Muscle of back (tissue), 13 donors: ENCODE measurements at places on chromosomes 12 and 14. TPM values are rescaled to one million over a fixed set of nuclear protein-coding genes. Genes with fewer than 3 reads are reported as not detected.

DNA sequence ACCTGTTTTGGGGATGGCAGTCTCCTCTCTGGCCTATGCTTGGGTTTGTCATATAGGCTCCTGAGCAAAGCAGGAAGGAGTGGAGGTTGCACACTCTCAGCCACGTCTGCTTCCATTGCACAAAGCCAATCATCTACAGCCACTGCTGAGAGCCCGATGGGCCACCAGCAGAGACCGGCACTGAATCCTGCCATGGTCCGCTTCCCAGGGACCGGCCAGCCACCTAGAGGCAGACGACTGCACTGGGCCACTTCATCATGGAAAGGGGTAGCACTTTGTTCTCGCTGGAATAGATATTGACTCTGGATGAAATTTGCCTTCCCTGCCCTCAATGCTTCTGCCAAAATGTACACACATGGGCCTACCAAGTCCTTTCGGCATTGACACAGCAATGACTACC is 22.3 kb downstream of the DLK1 start:
- DNase-seq, result no peak

DNA sequence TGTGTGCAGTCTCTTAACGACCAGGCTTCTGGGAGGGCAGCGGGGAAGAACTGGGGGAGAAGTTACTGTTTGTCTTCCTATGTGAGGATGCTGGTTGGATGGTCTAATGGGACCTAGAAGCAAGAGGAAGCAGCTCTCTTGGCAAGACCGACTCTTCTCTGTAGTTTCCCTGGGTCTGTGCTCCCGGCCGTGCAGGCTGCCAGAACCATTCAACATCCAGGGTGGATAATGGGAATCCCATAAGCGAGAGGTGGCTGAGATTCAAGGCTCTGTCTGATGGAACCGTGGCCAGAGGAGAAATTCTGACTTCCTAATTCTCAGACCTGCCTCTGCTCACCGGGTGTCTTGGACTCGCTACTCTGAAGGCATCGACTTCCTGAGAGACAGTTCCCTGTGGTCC is 561.0 kb upstream of the TBX3 start:
- DNase-seq, result peak; percentile 84

- DNase-seq, result no peak
These were observed 290.5 kb upstream of the FBXO33 start for GRCh38 chr14:39722547-39723273.

- peak; percentile 32 for DNase-seq
These were observed 8.3 kb downstream of the FMNL3 start for GRCh38 chr12:49698619-49699545.

GRCh38 chr12:401235-402028 is at the start of gene CCDC77:
CCDC77 (plus strand) TSS chr12:401644; CDS start chr12:409384, 7,740 bp downstream.
- DNase-seq, result peak; percentile 93

GRCh38 chr14:96176275-96176674 is 28.4 kb upstream of the BDKRB2 start:
- no peak for DNase-seq

DNA sequence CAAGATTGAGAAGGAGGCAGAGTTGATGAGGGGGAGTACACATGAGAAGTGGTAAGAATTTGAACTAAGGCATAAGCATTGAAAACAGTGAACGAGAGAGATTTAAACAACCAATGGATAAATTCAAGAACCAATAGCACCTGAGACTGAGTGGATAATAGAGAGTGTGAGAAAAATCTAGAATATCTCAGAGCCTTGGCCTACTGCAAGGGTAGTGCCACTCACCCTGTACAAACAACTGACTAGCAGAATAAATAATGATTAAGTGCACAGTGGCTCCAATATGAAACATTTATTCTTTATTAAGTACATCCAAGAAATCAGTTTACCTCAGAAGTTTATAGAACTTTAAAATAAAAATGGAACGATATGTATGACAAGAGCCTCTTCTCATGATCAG is 54.4 kb downstream of the CAPS2 start:
- DNase-seq, result no peak

- DNase-seq, result no peak
These were observed 215.4 kb upstream of the DCN start for GRCh38 chr12:91397866-91398532.

DNA sequence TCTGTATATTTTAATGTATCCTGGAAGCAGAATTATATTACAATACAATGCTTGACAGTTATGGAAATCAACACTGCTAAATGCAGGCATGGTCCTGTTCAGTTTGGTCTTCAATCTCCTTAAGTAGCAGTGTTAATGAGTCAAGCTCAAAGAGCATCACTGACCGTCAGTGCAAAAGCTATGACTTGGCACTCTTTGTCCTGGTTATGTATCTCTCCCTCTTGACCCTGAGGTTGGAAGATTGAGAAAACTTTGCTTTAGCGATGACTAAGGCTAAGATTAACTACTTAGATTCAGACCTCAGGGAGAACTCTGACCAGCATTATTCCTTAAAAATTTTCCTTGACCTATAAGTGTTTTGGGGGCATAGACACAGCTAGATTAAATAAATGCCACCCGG is 10.9 kb downstream of the CLEC7A start:
- no peak for DNase-seq

GRCh38 chr14:60658211-60658690 is 9.0 kb upstream of the SIX1 start:
- peak; percentile 79 for DNase-seq

DNA sequence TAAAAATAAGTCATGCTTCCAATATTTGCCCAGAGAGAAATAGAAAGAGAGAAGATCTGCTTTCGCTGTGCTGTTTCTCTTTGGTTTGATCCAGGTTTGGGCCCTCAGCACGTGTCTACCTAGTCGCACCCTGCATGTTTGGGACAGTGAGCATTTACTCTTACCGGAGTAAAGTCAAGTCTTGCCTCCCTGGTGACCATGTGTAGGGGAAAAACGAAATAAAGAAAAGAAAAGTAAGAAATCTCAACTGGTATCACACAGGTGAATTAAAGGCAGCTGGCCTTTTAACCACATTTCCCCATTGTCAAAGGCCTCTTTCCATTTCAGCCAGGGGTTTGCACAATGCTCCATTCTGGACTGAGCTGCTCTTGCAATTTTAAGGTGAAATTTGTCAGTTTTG is 619.4 kb downstream of the VRK1 start:
- no peak for DNase-seq

The CCDC60 gene
- polyA plus RNA-seq, result not detected

The USP44 gene
- polyA plus RNA-seq, result 0.56 TPM

DNA sequence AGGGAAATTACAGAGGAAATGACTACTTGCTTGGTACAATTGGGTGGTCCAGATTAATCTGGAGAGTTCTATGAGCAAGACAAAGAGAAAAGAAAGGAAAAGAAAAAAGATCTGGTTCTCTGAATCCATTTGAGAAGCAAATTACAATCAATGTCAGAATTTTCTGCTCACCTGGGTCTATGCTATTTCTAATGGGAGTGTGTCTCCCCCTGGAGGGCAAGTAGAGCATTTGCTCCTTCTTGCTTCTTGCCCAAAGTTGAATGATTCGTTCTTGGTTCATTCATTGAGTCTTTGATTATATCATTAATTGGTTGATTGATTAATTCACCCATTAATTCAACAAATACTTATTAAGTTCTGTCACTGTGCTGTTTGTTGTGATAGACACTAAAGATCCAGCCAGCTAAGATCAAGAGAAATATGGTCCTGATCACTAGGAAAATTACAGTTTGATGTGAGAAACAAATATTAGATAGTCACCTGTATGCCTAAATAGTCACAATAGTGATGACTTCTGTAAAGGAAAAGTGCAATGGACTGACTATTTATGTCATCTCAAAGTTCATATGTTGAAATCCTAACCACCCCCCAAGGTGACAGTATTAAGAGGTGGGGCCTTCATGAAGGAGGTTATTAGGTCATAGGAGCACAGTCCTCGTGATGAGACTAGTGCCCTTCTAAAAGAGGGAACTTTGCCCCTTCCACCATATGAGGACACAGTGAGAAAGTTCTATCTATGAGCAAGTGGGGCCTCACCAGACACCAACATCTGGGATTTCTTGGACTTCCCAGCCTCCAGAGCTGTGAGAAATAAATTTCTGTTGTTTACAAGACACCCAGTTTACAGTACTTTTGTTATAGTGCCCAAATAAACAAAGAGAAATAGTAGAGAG is 8.0 kb upstream of the ASB8 start:
- DNase-seq, result peak; percentile 67

DNA sequence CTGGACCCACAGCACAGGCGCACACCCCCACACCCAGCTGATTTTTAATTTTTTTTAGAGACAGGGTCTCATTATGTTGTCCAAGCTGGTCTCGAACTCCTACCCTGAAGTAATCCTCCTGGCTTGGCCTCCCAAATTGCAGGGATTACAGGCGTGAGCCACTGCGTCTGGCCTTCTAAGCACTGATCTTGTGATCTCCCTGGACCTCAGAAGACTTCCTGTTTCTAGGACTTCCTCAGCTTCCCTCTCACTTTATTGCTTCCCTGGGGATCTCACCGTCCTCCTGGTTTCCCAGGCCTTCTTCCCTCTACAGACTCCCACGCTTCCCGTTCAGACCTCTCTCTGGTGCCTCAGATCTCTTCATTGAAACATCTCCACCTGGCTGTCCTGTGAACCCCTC is 13.8 kb downstream of the ZNF839 start:
- DNase-seq, result no peak

The PAX9 gene
- polyA plus RNA-seq, result 1.1 TPM

The AVPR1A gene
- polyA plus RNA-seq, result 8.1 TPM

DNA sequence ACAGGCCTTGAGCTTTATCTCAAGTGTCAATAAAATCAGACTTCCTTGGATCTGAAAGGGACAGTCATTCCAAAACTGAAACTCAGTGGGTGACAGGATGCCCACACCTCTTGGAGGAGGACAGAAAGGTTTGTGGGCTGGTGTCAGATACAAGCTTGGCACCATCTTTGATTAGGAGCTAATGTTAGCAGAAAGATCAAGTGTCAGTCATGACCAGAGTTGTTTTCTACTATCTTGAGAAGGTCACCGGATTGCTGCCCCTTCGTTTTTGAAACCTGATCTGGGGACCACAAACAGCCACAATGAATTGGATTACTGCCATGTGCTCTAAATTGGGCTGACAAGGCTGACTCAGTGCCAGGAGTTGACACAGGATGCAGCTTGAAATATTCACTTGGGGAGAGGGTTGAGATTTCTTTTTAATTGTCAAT is 88.3 kb downstream of the OTOGL start:
- peak; percentile 65 for DNase-seq

DNA sequence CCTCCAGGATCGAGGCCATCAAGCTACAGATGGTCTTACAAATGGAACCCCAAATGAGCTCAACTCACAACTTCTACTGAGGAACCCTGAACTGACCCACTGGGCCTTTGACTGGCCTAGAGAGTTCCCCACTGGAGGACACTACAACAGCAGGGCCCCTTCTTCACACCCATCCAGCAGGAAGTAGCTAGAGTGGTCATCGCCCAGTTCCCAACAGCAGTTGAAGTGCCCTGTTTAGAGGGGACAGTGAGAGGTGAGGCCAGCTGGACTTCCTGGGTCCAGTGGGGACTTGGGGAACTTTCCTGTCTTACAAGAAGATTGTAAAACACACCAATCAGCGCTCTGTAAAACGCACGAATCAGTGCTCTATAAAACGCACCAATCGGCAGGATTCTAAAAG is 247.9 kb upstream of the BTG1 start:
- no peak for DNase-seq

- no peak for DNase-seq
These were observed 58.0 kb downstream of the PAPLN start for GRCh38 chr14:73295198-73295796.

GRCh38 chr14:33297565-33297964 is 358.9 kb downstream of the NPAS3 start:
- DNase-seq, result no peak

DNA sequence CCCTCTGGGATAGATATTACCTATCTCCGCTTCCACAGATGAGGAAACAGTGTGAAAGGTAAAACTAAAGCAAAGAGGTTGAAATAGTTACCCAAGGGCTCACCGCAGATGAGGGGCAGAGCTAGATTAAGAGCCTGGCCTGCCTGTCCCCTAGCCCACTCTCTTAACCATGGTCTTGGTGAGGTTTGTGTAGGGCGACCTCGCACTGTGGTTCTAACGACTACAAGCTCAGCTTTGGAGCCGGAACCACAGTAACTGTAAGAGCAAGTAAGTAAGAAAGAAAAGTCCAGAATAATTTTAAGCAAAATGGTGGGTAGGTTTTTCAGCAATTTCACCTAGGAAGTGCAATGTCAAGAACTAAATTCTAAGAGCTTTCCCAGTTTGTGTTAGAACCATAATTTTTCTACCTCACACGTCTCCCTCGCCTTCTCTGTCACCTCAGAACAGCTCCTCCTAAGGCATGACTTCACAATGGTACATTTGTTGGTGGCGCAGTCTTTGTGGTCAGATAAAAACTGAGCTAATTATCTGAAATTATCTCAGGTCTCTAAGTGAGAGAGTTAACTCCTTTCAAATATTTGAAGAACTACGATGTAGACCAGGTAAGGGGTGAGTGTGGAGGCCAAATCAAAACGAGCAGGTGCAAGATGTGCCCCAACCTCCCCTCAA is 64.8 kb downstream of the DAD1 start:
- DNase-seq, result no peak

DNA sequence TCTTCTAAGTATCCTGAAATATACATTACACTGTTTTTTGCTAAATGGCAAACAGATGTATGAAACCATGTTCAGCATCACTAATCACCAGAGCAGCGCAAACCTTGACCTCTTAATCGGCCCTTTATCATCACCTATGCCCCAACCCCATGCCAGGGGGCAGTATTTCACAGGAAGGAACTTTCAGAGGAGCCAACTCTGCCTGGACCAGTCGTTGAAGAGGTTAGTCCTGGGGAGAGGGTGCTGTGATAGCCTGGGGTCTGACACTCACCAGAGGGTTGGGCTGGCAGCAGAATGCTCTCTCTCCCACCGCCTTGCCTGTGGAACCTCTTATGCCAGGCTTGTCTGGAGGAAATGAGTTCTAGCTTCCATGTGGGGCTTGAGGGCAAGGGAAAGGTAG is 411.7 kb downstream of the TMEM117 start:
- DNase-seq, result no peak

The OR11H7 gene
- 0.16 TPM for polyA plus RNA-seq

The ABCD4 gene
- polyA plus RNA-seq, result 37.8 TPM

The TSPAN19 gene
- polyA plus RNA-seq, result 0.38 TPM

- no peak for DNase-seq
These were observed 13.5 kb upstream of the GOLGA5 start for GRCh38 chr14:92780444-92781232.

DNA sequence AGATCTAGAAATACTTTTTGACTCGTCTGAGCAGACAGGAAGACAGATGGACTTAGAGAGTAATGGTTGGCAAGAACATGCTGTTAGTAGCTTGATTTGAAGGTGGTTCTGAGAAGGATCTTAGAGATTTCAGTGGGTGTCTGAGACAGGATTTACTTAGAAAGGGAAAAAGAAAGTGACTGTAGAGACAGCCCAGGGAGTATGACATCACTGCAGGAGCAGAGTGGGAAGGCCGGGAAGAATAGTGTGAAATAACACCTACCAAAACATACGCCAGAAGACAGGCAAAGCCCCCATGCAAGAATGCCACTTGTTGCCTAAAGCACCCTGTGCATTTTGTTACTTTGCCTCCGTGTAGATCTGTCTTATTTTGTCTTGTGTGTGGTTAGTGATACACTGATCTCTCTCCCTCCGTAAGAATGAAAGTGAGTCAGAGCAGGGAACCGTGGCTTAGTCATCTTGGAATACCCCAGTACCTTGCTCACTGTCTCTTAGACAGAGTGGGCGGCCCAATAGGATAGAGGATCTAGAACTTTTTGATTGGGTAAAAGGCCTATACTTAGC is 161.3 kb upstream of the IFNG-AS1 start:
- peak; percentile 87 for DNase-seq

The MAPK1IP1L gene
- polyA plus RNA-seq, result 66.6 TPM

The SYCP3 gene
- 0.21 TPM for polyA plus RNA-seq
